ENCODE measurements at places on chromosomes 13 and 19. TPM values are rescaled to one million over a fixed set of nuclear protein-coding genes. Genes with fewer than 3 reads are reported as not detected.
A peak's percentile ranks its signal among the peaks of the same experiment; 100 is the strongest.

DNA sequence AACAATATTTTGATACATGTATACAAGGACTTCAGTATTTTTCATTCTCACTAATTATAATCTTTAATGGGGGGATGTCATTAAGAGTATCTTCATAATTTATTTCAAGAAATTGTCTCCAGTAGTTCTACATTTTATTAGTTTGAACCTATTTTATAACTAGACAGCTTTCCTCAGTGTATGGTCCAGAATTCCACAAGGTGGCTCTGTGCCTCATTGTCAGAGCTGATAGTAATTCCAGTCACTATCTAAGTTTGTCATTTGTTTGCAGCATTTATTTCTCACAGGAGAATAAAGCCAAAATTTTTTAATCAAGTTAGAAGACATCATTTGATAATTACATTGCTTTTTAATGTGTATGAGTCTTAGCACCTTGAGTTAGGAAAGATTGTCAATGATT, 1633.0 kb upstream of the PCDH20 start:
- H3K4me1 ChIP-seq, result no peaks in the 10 kb centered on the region
- peak; percentile 14 for DNase-seq
- no peak overlapping the region for H3K27ac ChIP-seq
- no peaks in the 10 kb centered on the region for H3K36me3 ChIP-seq

DNA sequence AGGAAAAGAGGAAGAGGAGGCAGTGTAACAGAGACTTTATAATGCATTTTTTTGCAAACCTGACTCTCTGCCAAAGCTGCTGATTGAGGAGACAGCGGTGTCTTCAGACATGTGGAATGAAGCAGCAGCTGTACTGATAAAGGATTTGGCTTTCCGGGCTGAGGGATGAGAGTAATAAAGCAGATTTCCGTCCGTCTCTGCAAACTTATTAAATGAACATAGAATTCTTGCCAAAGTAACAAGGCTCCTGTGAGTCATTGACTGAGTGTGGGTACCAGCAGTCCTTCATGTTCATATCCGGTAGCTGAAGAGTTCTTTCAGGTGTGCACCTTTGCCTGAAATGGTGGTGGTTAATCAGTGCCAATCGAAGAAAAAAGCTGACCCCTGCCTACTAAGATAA, 112.6 kb downstream of the LIG4 start:
- peaks cover 26% of the 10 kb centered on the region for H3K27me3 ChIP-seq
- no peak overlapping the region for H3K4me3 ChIP-seq
- no peak overlapping the region for H3K27ac ChIP-seq
- no peaks in the 10 kb centered on the region for H3K36me3 ChIP-seq

DNA sequence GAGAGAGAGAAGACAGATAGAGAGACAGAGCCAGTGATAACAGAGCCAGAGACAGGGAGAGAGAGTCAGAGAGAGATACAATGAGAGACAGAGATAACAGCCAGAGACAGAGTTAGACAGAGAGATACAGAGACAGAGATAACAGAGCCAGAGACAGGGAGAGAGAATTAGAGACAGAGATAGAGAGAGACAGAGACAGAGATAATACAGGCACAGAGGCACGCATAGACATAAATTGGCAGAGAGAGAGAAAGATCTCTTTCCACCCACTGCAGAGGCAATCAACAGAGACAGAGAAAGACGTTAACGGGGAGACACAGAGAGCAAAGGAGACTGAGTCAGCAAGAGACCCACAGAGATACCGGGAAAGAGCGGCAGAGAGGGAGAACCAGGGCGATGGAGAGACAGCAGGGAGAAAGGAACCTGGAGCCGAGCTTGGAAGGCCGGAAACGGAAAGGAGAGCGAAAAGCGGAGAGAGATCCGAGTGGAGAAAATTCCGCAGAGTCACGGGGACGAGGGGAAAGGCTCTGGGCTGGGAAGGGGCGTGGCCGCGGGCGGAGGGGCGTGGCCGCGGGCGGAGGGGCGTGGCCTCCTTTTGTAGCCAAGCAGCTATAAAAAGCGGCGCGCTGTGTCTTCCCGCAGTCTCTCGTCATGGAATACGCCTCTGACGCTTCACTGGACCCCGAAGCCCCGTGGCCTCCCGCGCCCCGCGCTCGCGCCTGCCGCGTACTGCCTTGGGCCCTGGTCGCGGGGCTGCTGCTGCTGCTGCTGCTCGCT, at the start of gene TNFSF9:
TNFSF9 (plus strand) TSS at position 641 of the 777 bp plus-strand sequence; CDS start at position 652, 11 bp downstream.
- peak within 1 kb of the TSS; percentile 84 for H3K4me3 ChIP-seq
- DNase-seq, result peak; percentile 93
- H3K27me3 ChIP-seq, result no peaks in the 10 kb centered on the region
- H3K27ac ChIP-seq, result peak within 1 kb of the TSS; percentile 94
- peaks cover 28% of the 10 kb centered on the region for H3K36me3 ChIP-seq
- H3K4me1 ChIP-seq, result peaks cover 34% of the 10 kb centered on the region

- no peaks in the 10 kb centered on the region for H3K4me1 ChIP-seq
- H3K4me3 ChIP-seq, result no peak overlapping the region
- H3K36me3 ChIP-seq, result peaks cover 21% of the 10 kb centered on the region
- DNase-seq, result no peak
- no peaks in the 10 kb centered on the region for H3K27me3 ChIP-seq
Measured at GRCh38 chr19:9641810-9642209, 20.8 kb upstream of the ZNF561 start.

- H3K4me3 ChIP-seq, result no peak overlapping the region
- DNase-seq, result no peak
- H3K27me3 ChIP-seq, result no peaks in the 10 kb centered on the region
Measured at GRCh38 chr13:96415831-96416385, 326.0 kb downstream of the HS6ST3 start.

The TTYH1 gene
- not detected for total RNA-seq

GRCh38 chr19:3696660-3696995, 3.6 kb downstream of the PIP5K1C start:
- no peak overlapping the region for H3K4me3 ChIP-seq
- H3K36me3 ChIP-seq, result peaks cover 6% of the 10 kb centered on the region
- H3K27ac ChIP-seq, result no peak overlapping the region
- H3K27me3 ChIP-seq, result no peaks in the 10 kb centered on the region

- peaks cover 57% of the 10 kb centered on the region for H3K36me3 ChIP-seq
- H3K4me3 ChIP-seq, result no peak overlapping the region
- no peaks in the 10 kb centered on the region for H3K27me3 ChIP-seq
- no peak overlapping the region for H3K27ac ChIP-seq
Measured at GRCh38 chr13:95708391-95708774, 31.4 kb downstream of the DNAJC3 start.

The PSG7 gene
- total RNA-seq, result not detected

The KIRREL2 gene
- total RNA-seq, result not detected

The EBI3 gene
- 0.35 TPM for total RNA-seq

- no peaks in the 10 kb centered on the region for H3K36me3 ChIP-seq
- no peaks in the 10 kb centered on the region for H3K27me3 ChIP-seq
- no peak for DNase-seq
- no peaks in the 10 kb centered on the region for H3K4me1 ChIP-seq
- H3K4me3 ChIP-seq, result no peak overlapping the region
Measured at GRCh38 chr19:44575116-44575700, 38.2 kb upstream of the IGSF23 start.

DNA sequence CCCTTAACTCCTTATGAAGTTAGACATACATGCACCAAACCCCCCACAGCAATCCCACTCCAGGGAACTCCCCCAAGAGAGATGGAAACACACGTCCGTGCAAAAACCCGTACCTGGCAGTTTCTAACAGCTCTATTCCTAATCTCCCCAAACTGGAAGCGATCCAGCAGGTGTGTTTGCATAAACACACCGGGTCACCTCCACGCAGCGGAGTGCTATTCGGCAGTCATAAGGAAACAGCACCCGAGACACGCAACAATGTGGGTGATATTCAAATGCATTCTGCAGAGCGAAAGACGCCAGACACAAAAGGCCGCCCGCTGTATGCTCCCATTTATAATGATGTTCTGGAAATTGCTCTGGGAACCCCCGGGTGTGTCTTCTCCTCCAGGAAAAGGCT, 6.8 kb upstream of the ZNRF4 start:
- H3K4me3 ChIP-seq, result no peak overlapping the region
- no peak for DNase-seq
- no peak overlapping the region for H3K27ac ChIP-seq
- peaks cover 36% of the 10 kb centered on the region for H3K27me3 ChIP-seq

GRCh38 chr13:80649274-80649673, 308.3 kb upstream of the SPRY2 start:
- no peaks in the 10 kb centered on the region for H3K36me3 ChIP-seq
- no peak for DNase-seq
- H3K4me3 ChIP-seq, result no peak overlapping the region
- no peak overlapping the region for H3K27ac ChIP-seq

The ZNF20 gene
- 4.0 TPM for total RNA-seq

- DNase-seq, result no peak
- no peak overlapping the region for H3K4me3 ChIP-seq
- peaks cover 20% of the 10 kb centered on the region for H3K4me1 ChIP-seq
- no peaks in the 10 kb centered on the region for H3K36me3 ChIP-seq
- H3K27me3 ChIP-seq, result peaks cover 8% of the 10 kb centered on the region
Measured at GRCh38 chr13:45782327-45783045, 69.1 kb downstream of the SIAH3 start.

DNA sequence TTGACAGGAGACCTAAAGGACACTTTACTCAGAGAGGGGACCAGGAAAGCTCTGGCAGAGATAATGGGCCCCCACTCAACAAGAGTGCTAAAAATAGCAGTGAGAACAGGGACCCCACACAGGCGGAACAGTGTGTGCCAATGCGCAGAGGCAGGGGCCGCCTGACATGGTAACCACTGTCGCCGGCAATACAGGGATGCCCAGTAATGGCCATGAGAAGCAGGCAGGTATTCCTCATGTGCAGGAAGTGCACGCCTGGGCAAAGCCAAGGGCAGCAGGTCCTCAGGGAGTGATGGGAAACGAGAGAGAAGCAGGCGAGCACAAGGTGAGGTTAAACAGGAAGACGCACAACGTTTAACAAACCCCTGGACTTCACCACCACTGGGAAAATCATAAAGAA, 757.1 kb downstream of the LIG4 start:
- DNase-seq, result no peak
- no peaks in the 10 kb centered on the region for H3K27me3 ChIP-seq
- H3K4me3 ChIP-seq, result no peak overlapping the region
- H3K36me3 ChIP-seq, result no peaks in the 10 kb centered on the region
- no peaks in the 10 kb centered on the region for H3K4me1 ChIP-seq

The ATP7B gene
- total RNA-seq, result 5.3 TPM

- no peaks in the 10 kb centered on the region for H3K4me1 ChIP-seq
- no peak within 1 kb of the TSS for H3K4me3 ChIP-seq
- H3K27me3 ChIP-seq, result no peaks in the 10 kb centered on the region
- H3K36me3 ChIP-seq, result no peaks in the 10 kb centered on the region
- no peak within 1 kb of the TSS for H3K27ac ChIP-seq
Measured at GRCh38 chr19:695352-695949, at the start of gene PRSS57. Gene PRSS57 (minus strand): TSS chr19:695452. CDS start chr19:695430, 22 bp downstream.

DNA sequence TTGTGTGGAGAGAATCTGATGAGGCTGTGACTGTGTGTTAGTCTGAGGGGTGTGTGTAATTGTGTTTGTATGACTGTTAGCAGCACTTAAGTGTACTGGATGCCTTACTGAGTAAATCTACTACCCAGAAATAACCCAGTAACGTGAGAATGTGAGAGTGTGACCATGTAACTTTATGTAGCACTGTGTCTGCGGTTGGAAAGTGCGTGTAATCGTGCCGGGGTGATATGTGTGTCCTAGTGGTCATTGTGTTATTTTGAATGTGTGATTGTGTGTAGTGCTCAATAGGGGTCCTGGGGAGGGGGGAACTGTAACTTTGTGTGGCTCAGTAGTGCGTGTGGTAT, 550 bp downstream of the ZNF383 start:
- H3K4me3 ChIP-seq, result peak overlapping the region; percentile 89
- no peak for DNase-seq
- peaks cover 31% of the 10 kb centered on the region for H3K36me3 ChIP-seq
- H3K4me1 ChIP-seq, result peaks cover 21% of the 10 kb centered on the region

DNA sequence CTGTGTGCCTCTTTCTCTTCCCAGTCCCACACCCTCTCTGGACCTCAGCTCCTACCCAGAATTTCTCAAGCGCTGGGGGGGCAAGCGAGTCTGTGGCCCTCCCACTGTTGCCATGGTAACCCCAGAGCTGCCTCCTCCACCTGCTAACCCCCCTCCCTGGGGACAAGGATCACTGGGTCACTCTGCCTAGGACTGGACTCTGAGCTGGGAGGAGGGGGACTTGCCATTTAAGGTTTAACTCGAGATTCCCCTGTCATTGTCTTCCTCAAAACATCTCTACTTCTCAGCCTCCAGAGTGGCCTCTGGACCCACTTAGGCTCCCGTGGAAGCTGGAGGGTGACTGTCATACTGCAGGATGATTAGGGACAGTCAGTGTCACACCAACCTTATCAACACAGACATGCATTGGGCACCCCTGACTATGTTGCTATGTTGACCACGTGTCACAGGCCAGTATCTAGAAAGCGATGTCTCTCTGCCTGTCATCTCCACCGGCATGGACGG, 2.2 kb downstream of the PALM3 start:
- H3K36me3 ChIP-seq, result peaks cover 4% of the 10 kb centered on the region
- DNase-seq, result no peak
- peaks cover 23% of the 10 kb centered on the region for H3K27me3 ChIP-seq
- no peak overlapping the region for H3K4me3 ChIP-seq
- peaks cover 13% of the 10 kb centered on the region for H3K4me1 ChIP-seq
- no peak overlapping the region for H3K27ac ChIP-seq

GRCh38 chr19:27773318-27774094, 1439.4 kb downstream of the UQCRFS1 start:
- H3K27ac ChIP-seq, result no peak overlapping the region
- H3K4me3 ChIP-seq, result no peak overlapping the region
- H3K27me3 ChIP-seq, result no peaks in the 10 kb centered on the region
- peaks cover 6% of the 10 kb centered on the region for H3K4me1 ChIP-seq

DNA sequence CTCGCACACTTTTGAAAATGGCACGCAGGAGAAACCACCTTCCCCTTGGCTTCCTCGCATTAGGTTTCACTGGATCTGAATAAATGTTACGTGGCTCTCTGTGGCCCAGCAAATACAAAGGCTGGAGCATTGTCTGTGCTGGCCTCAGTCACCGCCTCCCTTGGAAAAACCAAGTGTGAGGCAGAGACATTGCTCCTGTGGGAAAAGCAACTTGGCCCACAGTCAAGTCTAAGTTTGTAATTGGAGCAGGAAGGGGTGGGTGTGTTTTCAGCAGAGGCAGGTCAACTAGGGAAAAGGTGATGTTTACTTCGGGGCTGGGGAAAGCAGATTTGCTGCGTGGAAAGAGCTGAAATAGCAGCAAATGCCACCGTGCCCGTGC, 101.6 kb downstream of the IRS2 start:
- no peaks in the 10 kb centered on the region for H3K36me3 ChIP-seq
- peaks cover 16% of the 10 kb centered on the region for H3K4me1 ChIP-seq
- peak overlapping the region; percentile 62 for H3K4me3 ChIP-seq

The TEX29 gene
- total RNA-seq, result not detected

GRCh38 chr13:32073180-32073864, 41.7 kb downstream of the FRY start:
- H3K36me3 ChIP-seq, result no peaks in the 10 kb centered on the region
- H3K27me3 ChIP-seq, result no peaks in the 10 kb centered on the region
- H3K27ac ChIP-seq, result no peak overlapping the region
- no peak overlapping the region for H3K4me3 ChIP-seq
- H3K4me1 ChIP-seq, result no peaks in the 10 kb centered on the region

DNA sequence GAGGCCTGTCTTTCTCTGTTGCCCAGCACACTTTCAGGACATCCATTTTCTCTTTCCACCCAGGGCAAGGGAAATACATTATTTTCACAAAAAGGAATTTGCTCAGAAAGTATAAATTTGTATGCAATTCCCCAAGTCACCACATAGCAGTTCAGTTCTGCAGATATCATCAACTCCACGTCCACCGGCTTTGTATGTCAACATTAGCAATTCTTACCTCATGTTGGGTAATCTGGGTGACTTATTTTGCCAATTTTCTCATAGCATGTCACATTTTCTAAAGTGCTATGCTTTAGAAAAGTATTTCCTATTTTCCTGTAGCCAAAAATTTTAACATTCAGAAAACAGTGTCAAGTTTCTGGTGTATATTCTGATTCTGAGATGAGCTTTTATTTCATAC, 501.8 kb downstream of the EFNB2 start:
- H3K27ac ChIP-seq, result no peak overlapping the region
- no peak overlapping the region for H3K4me3 ChIP-seq
- no peaks in the 10 kb centered on the region for H3K36me3 ChIP-seq
- H3K4me1 ChIP-seq, result peaks cover 19% of the 10 kb centered on the region

The SYNGR4 gene
- not detected for total RNA-seq

The CGB1 gene
- total RNA-seq, result not detected

The FFAR1 gene
- total RNA-seq, result not detected

Data from MCF 10A (cell line).